Hepatic stellate cell (primary cell): ENCODE measurements at places on chromosomes 6 and 20.

DNA sequence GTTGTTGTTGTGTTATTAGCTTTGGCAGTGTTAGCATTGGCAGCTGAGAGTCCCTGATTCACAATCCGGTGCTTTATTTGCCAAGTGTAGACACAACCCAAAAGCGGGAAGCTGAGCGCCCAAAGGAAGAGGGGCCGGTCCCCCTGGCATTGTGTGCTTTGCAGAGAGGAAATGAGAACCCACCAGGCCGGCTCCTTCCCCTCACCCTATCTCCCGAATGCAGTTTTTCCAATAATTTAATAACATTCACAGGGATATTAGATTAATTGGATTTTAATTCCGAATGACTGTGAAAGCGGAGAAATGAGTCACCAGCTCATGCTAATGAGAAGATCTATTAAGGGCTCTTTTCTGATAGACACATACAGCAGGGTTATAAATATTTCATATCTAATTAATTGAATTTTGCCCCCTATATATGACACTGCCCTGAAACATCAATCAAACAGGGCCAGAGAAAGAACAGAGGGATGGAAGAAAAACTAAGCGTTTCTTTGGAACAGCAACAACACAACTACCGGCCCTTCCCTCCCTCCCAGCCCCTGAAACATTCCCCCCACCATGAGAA lies 143.8 kb downstream of the MBOAT1 start:
- no peak for DNase-seq

- DNase-seq: no peak
Measured at GRCh38 chr6:149581349-149581748, 15.2 kb downstream of the GINM1 start.

- no peak for DNase-seq
Measured at GRCh38 chr20:47038566-47039560, 144.2 kb downstream of the EYA2 start.

GRCh38 chr6:15205321-15205720 lies 40.5 kb upstream of the JARID2 start:
- no peak for DNase-seq

GRCh38 chr20:4217349-4217841 lies 202.0 kb upstream of the RNF24 start:
- peak; percentile 37 for DNase-seq
